Cardiac muscle cell (in vitro differentiated cells and primary cell): ENCODE measurements at places on chromosomes 12 and 14. TPM values are rescaled to one million over a fixed set of nuclear protein-coding genes. Genes with fewer than 3 reads are reported as not detected.

- no peak overlapping the region for H3K27ac ChIP-seq
- peaks cover 17% of the 10 kb centered on the region for H3K4me1 ChIP-seq
- DNase-seq, result no peak
These were observed 21.7 kb upstream of the CTDSP2 start for GRCh38 chr12:57868221-57868620.

DNA sequence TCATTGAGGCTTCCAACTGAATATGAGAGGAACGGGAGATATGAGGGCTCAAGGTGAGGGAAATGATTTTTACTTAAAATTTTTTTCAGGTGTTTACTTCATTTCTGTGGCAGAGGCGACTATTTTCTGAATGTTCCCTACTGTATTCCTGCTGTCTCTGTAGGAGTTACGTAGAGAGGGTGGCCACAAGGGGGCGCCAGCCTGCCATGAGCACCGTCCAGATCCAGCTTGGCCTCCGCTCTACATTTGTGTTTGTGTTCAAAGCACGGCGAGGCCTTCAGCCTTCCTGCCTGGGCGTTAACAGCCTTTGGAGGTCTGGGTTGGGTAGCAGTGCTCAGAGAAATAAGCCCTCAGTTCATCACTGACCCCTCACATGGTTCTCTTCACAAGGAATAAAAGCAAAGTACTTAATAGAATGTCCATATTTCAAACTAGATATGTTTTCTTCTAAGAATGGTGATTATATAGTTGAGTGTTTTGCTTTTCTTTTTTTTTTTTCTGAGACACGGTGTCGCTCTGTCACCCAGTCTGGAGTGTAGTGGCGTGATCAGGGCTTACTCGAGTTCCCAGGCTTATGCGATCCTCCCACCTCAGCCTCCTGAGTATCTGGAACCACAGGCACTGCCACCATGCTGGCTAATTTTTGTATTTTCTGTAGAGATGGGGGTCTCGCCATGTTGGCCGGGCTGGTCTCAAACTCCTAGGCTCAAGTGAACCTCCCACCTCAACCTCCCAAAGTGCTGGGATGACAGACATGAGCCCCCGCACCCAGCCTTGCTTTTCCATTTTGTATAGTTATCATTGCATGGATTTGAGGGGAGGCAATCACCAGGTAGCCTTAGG is 22.3 kb downstream of the CKB start:
- H3K4me1 ChIP-seq, result no peaks in the 10 kb centered on the region
- no peak overlapping the region for H3K4me3 ChIP-seq
- peak overlapping the region; percentile 6 for H3K27ac ChIP-seq
- H3K27me3 ChIP-seq, result no peaks in the 10 kb centered on the region

DNA sequence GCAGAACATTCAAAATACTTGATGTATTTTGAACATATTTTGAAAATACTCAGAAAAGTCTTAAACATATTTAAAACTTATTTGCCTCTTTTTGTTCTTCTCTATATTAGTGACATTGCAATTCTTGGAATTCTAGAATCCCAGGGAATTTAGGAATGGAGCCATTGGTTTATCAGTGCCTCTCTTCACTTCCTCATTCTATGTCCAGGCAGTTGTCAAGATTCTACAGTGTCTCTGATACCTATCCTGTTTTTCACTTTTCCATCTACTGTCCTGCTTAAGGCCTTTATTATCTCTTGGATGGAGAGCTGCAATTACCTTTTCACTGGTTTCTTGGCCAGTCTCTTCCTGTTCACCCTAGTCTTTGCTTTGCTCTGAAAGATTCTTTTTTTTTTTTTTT is 144.6 kb downstream of the TTLL5 start:
- no peaks in the 10 kb centered on the region for H3K36me3 ChIP-seq
- H3K4me1 ChIP-seq, result peaks cover 34% of the 10 kb centered on the region
- no peak overlapping the region for H3K4me3 ChIP-seq
- no peaks in the 10 kb centered on the region for H3K27me3 ChIP-seq
- peak overlapping the region; percentile 82 for H3K27ac ChIP-seq

DNA sequence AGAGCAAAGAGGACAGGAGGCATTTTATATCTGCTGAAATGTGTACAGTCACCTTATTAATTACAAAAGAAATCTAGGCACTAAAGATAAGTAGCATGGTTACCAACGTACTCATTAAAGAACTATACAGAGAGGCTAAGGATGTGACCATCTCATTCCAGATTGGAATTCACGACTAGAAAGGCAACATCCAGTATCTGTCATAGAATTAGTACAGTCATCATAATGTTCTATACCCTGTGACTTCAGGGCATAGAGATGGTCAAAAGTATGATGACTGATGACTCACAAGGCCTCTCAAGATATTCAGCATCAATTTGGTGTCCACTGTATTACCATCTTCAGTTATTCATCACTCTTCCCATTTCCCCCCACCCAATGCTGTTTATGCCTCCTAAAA is 144.0 kb upstream of the PLEKHG7 start:
- no peak for DNase-seq
- peaks cover 14% of the 10 kb centered on the region for H3K4me1 ChIP-seq
- H3K27me3 ChIP-seq, result no peaks in the 10 kb centered on the region
- H3K36me3 ChIP-seq, result no peaks in the 10 kb centered on the region
- H3K27ac ChIP-seq, result no peak overlapping the region

DNA sequence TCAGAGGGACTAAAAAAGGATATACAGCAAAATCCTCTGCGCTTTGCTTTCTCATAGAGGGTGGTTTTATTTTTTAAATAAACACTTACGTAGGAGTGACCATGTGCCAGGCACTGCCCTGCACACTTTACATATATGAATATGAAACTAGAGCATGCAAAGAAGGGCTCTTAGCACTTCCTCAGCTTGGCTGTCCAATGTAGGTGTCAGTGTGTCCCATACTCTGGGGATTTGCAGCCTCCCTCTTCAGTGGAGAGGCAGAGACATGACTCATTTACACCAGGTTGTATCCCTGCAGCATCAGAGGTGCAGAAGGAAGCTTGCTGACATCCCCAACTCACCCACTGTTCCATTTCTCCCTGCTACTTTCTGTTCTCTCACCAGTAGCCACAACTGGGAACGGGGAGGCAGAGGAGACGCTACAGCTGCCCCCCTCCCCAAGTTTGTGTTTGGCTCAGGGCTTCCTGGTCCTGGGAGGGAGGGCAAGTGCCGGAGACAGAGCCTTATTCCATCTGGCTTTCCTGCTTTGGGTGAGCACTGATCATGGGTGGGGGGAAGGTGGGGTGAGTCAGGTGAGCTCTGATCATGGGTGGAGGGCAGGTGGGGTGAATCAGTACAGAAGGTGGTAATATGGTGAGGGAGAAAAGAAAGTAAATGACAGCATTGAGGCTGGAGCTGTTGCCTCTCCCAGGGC is 4.9 kb upstream of the KRT5 start:
- H3K36me3 ChIP-seq, result no peaks in the 10 kb centered on the region
- H3K4me3 ChIP-seq, result no peak overlapping the region
- DNase-seq, result no peak
- no peak overlapping the region for H3K27ac ChIP-seq
- H3K27me3 ChIP-seq, result no peaks in the 10 kb centered on the region

- peak; percentile 10 for DNase-seq
- H3K27ac ChIP-seq, result no peak overlapping the region
- no peaks in the 10 kb centered on the region for H3K4me1 ChIP-seq
- H3K4me3 ChIP-seq, result no peak overlapping the region
- no peaks in the 10 kb centered on the region for H3K27me3 ChIP-seq
- peaks cover 48% of the 10 kb centered on the region for H3K36me3 ChIP-seq
These were observed 52.4 kb downstream of the DICER1 start for GRCh38 chr14:95104911-95105310.

DNA sequence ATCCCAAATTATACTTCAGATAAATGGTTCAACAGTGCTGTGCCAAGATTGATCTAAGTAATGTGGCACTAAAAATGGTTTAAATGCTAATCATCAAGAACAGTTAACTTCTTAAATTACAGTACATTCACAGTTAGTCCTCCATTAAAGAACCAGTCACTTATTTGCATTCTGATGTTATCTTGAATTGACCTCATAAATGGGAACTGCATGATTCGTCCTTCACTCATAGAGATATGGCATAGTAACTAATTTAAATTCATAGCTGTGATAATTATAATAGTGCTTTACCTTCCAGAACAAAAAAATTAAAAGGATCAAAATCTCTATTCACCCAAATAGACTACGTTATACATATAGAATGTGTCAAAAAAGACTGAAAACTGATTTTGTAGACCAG is 61.1 kb downstream of the COCH start:
- H3K4me1 ChIP-seq, result no peaks in the 10 kb centered on the region
- no peak for DNase-seq
- H3K27ac ChIP-seq, result no peak overlapping the region
- no peak overlapping the region for H3K4me3 ChIP-seq
- no peaks in the 10 kb centered on the region for H3K27me3 ChIP-seq

DNA sequence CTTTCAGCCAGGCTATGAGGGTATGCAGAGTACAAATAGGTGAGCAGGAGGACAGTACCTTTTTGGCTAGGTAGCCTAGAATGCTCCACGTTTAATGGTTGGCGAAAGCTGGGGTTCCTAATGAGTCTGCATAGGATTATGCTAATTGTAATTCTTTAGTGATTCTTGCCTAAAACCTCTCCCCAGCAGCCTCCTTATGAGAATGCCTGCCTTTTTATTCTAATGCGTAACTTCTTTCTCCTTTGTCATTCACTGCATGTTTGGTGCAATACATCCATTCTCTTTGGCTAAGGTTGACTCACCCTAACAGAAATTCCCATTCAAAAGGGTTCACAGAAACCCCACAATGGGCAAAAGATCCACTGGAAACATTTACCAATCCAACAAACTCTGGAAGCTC is 752.2 kb downstream of the FSCB start:
- no peak overlapping the region for H3K4me3 ChIP-seq
- H3K4me1 ChIP-seq, result no peaks in the 10 kb centered on the region
- no peak overlapping the region for H3K27ac ChIP-seq
- H3K36me3 ChIP-seq, result no peaks in the 10 kb centered on the region
- DNase-seq, result no peak
- H3K27me3 ChIP-seq, result no peaks in the 10 kb centered on the region

GRCh38 chr12:1435456-1435855 is 158.9 kb downstream of the FBXL14 start:
- H3K4me3 ChIP-seq, result no peak overlapping the region
- H3K27me3 ChIP-seq, result no peaks in the 10 kb centered on the region
- DNase-seq, result no peak
- H3K4me1 ChIP-seq, result peaks cover 57% of the 10 kb centered on the region
- H3K36me3 ChIP-seq, result no peaks in the 10 kb centered on the region

GRCh38 chr12:18261906-18262305 is 588 bp downstream of the PIK3C2G start:
- no peaks in the 10 kb centered on the region for H3K4me1 ChIP-seq
- no peaks in the 10 kb centered on the region for H3K36me3 ChIP-seq
- no peak overlapping the region for H3K27ac ChIP-seq
- no peaks in the 10 kb centered on the region for H3K27me3 ChIP-seq

GRCh38 chr12:57620936-57621496 is 9.8 kb downstream of the ARHGEF25 start:
- H3K36me3 ChIP-seq, result no peaks in the 10 kb centered on the region
- H3K4me1 ChIP-seq, result peaks cover 5% of the 10 kb centered on the region
- H3K27me3 ChIP-seq, result peaks cover 100% of the 10 kb centered on the region

Gene PIWIL1
- not detected in 2 replicates for polyA plus RNA-seq

Gene AGAP2
- polyA plus RNA-seq, result 0.05 and 0.10 TPM in 2 replicates

Gene INSM2
- polyA plus RNA-seq, result not detected in 2 replicates

Gene TTC6
- not detected in 2 replicates for polyA plus RNA-seq

Gene CYP27B1
- 0.33 TPM in 1 of 2 replicates, not detected in the other for polyA plus RNA-seq
